ENCODE measurements at places on chromosomes 16 and 17. TPM values are rescaled to one million over a fixed set of nuclear protein-coding genes. Genes with fewer than 3 reads are reported as not detected.

PLLP gene
- polyA plus RNA-seq = 26.0 TPM

DYNC1LI2 gene
- polyA plus RNA-seq = 25.5 TPM

CD300A gene
- polyA plus RNA-seq = 5.8 TPM

RHOT1 gene
- 28.5 TPM for polyA plus RNA-seq

SMIM5 gene
- 0.22 TPM for polyA plus RNA-seq

RNF222 gene
- polyA plus RNA-seq = 0.35 TPM

DNA sequence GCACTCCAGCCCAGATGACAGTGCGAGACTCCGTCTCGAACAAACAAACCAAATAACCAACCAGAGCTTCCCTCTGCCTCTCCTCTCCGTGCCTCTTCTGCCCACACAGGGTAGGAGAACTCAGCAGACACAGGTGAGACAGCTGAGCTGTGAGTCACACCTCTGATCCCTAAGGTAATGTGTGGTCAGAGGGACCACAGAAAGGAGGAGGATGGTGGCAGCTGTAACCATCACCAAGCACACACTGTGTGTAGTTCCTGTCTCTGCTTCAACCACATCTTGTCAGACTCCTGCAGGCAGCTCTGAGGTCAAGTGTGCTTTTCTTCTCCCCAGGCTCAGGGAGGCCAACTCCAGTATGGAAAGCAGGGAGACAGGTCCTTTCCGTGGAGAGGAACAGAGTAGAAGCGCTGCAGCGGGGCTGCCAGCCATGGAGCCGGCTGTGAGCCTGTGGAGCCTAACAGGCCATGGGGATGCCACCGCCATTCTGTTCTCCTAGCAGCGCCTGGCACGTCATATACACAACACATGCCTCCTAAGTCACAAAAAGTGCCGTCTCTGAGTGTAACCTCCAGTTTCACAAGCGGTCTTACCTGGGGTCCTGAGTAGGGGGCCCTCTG is 7.1 kb downstream of the NUDT16L1 start:
- no peak overlapping the region for H3K27ac ChIP-seq
- peaks cover 17% of the 10 kb centered on the region for H3K36me3 ChIP-seq
- no peaks in the 10 kb centered on the region for H3K27me3 ChIP-seq

DNA sequence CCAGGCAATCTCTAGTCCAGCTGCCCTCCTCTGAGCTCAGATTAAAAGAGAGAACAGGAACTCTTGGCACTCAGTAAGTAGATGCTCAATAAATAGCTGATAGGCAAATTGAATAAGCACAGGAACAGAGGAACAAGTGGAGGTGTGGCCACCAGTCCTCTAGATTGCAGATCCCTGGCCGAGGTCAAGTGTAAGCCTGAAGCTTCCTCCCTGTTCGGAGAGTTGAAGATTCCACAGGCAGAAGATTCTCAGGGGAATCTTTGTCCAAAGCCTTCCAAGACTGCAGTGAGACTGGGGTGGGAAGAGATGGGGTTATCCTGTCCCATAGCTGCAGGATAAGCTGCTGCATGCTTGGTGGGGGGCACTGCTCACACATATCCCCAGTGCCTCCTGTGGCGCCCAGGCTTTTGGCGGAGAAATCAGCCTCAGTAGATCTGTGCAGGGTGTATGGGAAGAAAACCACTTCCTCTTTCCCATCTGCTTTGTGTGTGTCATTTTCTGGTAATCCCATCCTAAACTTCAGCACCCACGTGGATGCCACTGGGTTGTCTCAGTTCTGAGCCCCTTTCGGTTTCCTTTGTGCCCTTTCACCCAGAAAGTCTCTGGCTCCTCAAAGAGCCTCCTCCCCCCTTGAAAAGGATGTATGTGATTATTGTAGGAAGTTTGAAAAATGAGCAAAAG is 12.1 kb downstream of the CD300A start:
- peak; percentile 58 for DNase-seq
- peaks cover 57% of the 10 kb centered on the region for H3K4me1 ChIP-seq
- H3K4me3 ChIP-seq = peak overlapping the region; percentile 25
- peak overlapping the region; percentile 3 for H3K27ac ChIP-seq
- no peaks in the 10 kb centered on the region for H3K27me3 ChIP-seq

DNA sequence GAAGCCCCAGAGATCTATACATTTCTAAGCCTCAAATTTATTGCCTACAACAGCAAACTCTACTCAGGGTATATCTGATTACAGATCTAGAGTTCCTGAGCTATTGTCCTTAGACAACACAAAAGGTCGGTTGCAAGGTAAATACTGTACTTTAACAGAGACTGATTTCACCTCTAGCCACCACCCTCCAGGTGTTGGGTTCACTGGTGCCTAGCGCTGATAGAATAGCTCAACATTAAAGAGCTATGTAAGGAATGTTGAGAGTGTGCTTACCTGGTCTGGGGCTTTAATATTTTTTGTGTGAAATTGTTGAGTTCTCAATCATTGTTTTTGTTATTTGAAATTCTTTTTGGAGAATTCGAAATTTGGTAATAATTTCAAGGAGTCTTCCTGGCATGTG is 277.0 kb upstream of the PSMD7 start:
- no peak overlapping the region for H3K4me3 ChIP-seq
- no peaks in the 10 kb centered on the region for H3K4me1 ChIP-seq
- H3K27me3 ChIP-seq = no peaks in the 10 kb centered on the region
- no peak overlapping the region for H3K27ac ChIP-seq
- H3K36me3 ChIP-seq = no peaks in the 10 kb centered on the region

DNA sequence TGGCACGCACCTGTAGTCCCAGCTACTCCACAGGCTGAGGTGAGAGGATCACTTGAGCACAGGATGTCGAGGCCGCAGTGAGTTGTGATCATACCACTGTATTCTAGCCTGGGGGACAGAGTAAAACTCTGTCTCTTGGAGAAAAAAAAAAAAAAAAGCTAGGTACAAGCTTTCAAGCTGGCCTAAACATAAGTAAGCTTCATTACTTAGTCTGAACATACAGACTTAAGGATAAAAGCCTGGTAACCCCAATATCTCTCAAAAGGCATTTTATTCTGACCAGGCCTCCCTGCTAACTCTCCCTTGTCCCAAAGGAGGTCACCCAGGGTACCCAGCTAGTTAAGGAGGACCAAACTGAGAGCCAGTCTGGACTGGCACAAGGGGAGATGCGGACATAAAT is 46.2 kb downstream of the TOM1L2 start:
- DNase-seq = no peak
- no peaks in the 10 kb centered on the region for H3K36me3 ChIP-seq
- H3K4me1 ChIP-seq = no peaks in the 10 kb centered on the region
- no peak overlapping the region for H3K27ac ChIP-seq

GRCh38 chr17:50279181-50279526 is 4.9 kb downstream of the TMEM92 start:
- DNase-seq = no peak
- H3K4me1 ChIP-seq = no peaks in the 10 kb centered on the region
- no peak overlapping the region for H3K27ac ChIP-seq
- no peak overlapping the region for H3K4me3 ChIP-seq

DNA sequence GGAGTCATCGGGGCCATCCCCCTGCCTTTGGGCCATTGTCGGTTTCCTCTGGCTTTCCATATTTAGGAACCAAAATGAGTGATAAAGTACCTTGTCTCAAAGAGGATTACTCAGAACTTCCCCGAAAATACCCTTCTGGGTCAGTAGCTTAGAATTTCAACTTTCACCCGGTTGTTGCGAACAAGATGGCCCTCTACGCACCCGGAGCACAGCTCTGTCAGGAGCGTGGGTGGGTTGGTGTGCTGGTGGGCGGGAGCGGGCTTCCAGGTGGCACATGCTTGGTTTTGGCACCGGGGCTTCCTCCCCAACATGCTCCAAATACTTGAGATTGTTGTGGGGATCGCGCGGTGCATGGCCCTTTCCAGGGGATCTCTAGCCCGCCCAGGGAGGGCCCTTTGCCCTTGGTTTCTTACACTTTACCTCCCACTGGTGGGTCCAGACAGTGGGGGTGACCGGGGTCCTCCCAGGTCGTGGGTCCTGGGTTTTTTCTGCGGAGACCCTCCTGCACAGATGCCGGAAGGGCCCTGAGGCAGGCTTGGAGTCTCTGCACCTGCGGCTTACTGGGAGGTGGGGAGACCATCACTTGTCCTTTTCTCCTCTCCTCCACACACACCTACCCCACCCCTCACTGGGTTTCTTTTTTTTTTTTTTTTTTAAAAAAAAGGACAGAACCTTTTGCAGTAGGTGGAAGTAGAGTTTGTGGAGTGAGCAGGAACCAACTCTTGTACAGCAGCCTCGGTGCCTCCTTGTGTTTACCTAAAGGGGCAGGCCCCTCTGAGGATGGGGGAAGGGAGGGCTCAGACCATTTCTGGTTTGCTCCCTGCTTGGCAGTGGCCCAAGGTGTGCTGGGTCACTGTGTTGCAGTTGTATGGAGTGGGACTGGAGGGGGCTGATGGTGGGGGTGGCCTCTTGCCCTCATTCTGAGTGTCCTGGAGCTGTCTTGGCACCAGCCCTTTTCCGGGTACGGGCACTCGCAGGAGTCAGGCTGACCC is 142.1 kb downstream of the SEC14L1 start:
- no peak overlapping the region for H3K4me3 ChIP-seq
- H3K27me3 ChIP-seq = no peaks in the 10 kb centered on the region
- peaks cover 3% of the 10 kb centered on the region for H3K4me1 ChIP-seq

DNA sequence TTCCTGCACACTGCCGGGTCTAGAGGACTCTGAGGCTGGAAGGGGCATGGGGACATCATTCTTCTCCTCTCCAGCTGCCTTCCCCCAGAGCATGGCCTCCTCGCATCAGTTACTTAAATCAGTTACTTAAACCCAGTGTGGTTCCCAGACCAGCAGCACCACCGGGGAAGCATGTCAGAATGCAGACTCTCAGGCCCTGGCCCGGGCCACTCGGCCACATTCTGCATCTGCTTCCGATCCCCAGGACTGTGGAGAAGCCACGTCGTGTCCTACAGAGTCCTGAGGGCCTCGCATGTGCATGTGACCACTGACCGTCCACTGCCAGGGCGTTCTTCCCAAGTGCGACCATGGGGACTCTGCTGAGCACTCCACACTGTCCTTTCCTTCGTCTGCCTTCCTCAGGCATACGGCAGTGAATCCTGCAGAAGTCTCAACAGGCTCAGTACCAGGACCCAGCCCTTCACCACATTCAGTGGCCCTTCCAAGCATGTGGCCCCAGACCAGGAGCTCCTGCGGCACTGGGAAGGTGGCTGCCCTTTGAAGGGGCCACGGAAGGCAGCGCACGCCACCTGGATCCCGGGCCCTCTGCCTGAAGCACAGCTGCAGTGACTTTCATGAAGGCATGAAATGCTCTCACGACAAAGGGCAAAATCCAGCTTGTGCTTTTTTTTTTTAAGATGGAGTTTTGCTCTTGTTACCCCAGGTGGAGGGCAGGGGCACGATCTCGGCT is 46.9 kb upstream of the RASD1 start:
- H3K4me1 ChIP-seq = no peaks in the 10 kb centered on the region
- H3K4me3 ChIP-seq = no peak overlapping the region
- no peak for DNase-seq
- H3K36me3 ChIP-seq = no peaks in the 10 kb centered on the region
- no peak overlapping the region for H3K27ac ChIP-seq

GRCh38 chr17:35540589-35541404 is 3.3 kb upstream of the SLFN12L start:
- peak; percentile 41 for DNase-seq
- H3K4me3 ChIP-seq = peak overlapping the region; percentile 64
- no peaks in the 10 kb centered on the region for H3K36me3 ChIP-seq
- H3K27me3 ChIP-seq = no peaks in the 10 kb centered on the region

DNA sequence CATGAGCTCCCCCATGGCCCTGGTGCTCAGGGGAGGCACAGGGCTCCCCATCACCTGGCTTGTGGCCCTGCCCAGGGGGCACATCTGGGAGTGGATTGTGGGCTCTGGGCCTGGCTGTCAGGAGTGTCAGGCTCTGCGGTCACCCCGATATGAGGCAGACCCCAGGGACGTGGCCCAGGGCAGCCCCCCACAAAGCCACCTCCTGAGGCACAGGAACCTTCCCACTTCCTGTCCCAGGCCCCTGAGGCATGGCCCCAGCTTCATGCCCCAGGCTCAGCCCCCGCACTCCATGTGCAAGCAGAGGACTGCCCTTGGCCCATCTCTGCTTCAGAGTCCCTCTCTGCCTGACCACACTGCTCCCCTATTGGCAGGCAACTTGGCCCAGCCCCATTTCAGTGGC is 160.3 kb downstream of the PCTP start:
- no peak for DNase-seq
- no peaks in the 10 kb centered on the region for H3K36me3 ChIP-seq
- H3K4me3 ChIP-seq = no peak overlapping the region
- no peak overlapping the region for H3K27ac ChIP-seq

Data from naive thymus-derived CD4-positive, alpha-beta T cell (primary cell).